MCF 10A (cell line): ENCODE measurements at places on chromosomes 1 and 21. TPM values are rescaled to one million over a fixed set of nuclear protein-coding genes. Genes with fewer than 3 reads are reported as not detected.

DNA sequence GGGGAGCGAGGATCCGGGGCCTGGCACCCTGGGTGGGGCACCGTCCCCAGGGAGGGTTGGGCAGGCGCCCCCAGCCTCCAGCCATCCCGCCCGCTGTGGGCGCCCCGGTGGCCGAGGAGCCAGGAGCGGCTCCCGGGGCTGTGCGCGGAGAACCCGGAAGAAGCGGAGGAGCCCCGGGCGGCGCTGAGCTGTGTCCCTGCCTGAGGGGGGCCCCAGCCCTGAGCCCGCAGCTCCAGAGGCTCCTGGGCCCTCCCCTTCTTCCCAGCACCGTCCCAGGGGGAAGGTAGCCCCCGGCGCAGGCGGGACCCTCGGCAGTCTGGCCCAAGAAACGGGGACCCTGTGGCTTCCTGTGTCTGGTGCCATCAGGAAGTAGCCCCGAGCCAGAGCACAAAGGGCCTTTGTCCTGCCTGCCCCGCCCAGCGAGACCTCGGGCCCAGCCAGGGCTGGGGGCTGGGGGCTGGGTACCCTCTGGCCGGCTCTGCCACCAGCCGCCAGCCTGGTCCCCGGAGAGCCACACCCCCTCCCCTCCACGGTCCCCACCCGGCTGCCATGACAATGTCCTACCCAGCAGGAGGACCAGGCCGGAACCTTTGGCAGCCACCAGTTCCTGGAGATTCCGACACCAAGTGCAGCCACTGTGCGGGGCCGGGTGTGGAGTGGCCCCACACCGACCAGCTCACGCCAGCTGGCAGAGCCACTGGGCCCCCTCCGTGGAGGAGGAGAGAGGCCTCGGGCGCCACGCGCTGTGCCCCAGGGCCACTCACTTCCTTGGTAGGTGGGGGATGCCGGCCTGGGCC lies 15.6 kb upstream of the TTLL10 start:
- DNase-seq = peak; percentile 19
- peak overlapping the region; percentile 63 for H3K4me3 ChIP-seq
- H3K4me1 ChIP-seq = no peaks in the 10 kb centered on the region
- no peaks in the 10 kb centered on the region for H3K27me3 ChIP-seq

DNA sequence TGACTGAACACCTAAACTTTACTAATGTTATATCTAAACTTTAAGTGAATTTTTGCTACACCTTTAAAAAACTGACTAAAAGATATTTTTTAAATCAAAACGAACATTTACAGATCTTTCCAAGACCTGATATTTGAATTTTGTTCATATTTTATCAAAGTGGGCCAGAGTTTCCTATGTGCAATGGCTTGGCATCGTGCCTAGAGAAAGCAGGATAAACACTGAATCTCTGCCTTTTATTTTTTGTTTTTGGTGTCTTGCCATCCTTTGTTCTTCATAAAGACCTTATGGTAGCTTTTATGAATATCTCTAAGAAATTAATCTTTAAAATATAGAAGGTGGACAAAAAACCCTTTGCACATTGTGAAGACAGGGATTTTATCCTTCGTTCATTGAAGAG lies 25.8 kb upstream of the VPS26C start:
- no peaks in the 10 kb centered on the region for H3K36me3 ChIP-seq
- no peak overlapping the region for H3K27ac ChIP-seq
- no peak overlapping the region for H3K4me3 ChIP-seq
- no peaks in the 10 kb centered on the region for H3K4me1 ChIP-seq

DNA sequence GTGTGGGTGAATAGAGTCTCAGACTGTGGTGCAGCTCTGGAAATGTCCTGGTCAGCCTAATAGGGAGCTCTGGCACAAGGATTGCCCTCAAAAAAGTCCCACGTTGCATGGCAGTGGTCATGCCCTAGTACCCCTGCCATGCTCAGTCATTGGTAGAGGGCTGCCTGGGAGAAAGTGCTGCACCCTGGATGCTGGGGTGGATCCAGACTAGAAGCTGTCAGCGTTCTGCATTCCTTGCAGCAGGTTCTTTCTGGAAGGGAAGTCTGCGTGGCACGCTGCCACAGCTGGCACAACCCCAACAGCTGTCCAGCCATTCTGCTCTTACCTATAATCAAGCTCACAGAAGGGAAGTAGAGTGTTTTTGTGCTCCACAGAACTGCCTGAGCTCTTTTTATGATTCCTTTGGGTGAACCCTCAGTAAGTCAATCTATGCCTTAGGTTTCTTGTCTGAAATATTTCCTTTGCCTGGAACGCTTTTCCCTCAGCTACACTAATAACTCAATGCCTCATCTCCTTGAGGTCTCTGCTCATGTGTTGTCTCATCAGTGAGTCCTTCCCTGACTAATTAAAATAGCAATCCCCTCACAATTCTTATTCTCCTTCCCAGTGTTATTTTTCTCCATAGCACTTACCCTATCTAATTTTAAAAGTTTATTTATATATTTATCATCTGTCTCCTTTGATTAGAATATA lies 61.5 kb upstream of the JAK1 start:
- H3K36me3 ChIP-seq = peaks cover 10% of the 10 kb centered on the region
- H3K4me1 ChIP-seq = peaks cover 13% of the 10 kb centered on the region
- no peak overlapping the region for H3K4me3 ChIP-seq
- DNase-seq = peak; percentile 65
- H3K27me3 ChIP-seq = no peaks in the 10 kb centered on the region

DNA sequence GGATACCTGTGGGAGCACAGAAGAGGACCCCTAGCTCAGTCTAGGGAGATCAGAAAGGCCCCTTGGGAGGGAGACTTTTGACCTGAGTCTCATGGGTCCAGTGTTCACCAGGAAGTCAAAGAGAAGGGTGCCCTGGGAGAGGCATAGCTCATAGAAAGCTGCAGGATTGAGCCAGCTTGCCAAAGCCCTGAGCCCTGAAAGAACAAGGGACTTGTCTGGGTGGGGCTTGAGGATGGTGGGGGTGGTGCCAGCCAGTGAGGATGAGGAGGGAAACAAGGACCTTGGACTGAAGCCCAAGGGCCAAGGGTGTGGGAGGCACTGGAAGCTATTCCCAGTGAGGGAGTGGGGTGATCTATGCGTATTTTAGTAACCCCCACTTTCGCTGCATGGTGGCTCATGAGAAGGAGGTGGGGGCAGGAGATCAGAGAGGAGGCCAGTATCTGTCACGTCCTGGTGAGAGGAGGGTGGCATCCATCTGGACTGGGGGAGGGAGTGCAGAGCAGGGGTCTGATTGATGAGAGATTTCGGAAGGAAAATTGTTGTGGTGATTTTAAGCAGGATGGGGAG lies 28.4 kb downstream of the DMBX1 start:
- no peak overlapping the region for H3K4me3 ChIP-seq
- H3K27me3 ChIP-seq = no peaks in the 10 kb centered on the region
- peaks cover 46% of the 10 kb centered on the region for H3K4me1 ChIP-seq
- no peak for DNase-seq

GRCh38 chr1:19648689-19649088 lies 4.6 kb downstream of the NBL1 start:
- H3K27ac ChIP-seq = no peak overlapping the region
- DNase-seq = peak; percentile 89
- H3K27me3 ChIP-seq = no peaks in the 10 kb centered on the region
- H3K4me3 ChIP-seq = no peak overlapping the region
- peaks cover 23% of the 10 kb centered on the region for H3K36me3 ChIP-seq

- peak overlapping the region; percentile 83 for H3K27ac ChIP-seq
- H3K27me3 ChIP-seq = no peaks in the 10 kb centered on the region
- peaks cover 48% of the 10 kb centered on the region for H3K4me1 ChIP-seq
- DNase-seq = peak; percentile 95
- H3K36me3 ChIP-seq = no peaks in the 10 kb centered on the region
Measured at GRCh38 chr21:35051287-35051818, 2.3 kb upstream of the RUNX1 start.

The FCMR gene
- 10.1 and 18.0 TPM in 2 replicates for total RNA-seq

DNA sequence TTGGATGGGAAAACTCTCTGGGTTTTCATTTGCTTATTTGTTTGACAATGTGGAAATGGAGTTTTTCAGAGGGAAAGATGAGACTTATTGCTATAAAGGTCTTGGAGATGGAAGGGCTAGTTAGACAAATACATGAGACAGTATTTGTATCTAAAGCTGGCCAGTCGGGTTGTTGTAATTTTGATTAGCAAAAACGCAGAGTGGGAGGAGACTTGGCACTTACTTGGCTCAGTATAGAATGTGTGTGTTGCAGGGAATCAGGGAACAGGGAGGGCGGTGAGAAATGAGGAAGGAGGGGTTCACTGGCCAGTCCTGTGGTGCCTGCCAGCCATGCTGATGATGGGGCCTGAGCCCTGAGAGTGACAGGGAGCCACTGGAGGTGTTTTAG lies 6.0 kb upstream of the FOXE3 start:
- peak overlapping the region; percentile 68 for H3K27ac ChIP-seq
- no peaks in the 10 kb centered on the region for H3K36me3 ChIP-seq
- H3K27me3 ChIP-seq = no peaks in the 10 kb centered on the region
- no peak overlapping the region for H3K4me3 ChIP-seq

DNA sequence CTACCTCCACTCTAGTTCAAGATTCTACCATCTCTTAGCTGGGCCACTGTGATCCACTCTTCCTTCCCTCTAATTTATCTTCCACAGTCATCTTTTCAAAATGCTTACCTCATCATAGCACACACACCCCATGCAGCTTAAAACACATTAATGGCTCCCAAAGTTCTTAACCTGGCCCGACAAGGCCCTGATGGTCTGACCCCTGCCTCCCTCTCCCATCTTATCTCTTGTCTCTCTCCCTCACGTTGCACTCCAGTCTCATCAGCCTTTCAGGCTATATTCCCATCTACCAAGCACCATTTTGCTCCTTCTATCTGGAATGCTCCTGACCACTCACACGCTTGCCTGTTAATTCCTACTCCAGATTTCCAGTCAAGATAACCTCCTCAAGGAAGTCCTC lies 2.5 kb upstream of the ZBTB8A start:
- no peak for DNase-seq
- H3K4me3 ChIP-seq = no peak overlapping the region
- peaks cover 18% of the 10 kb centered on the region for H3K4me1 ChIP-seq
- H3K36me3 ChIP-seq = peaks cover 5% of the 10 kb centered on the region
- no peak overlapping the region for H3K27ac ChIP-seq

- H3K4me3 ChIP-seq = no peak overlapping the region
- H3K4me1 ChIP-seq = no peaks in the 10 kb centered on the region
- no peak for DNase-seq
- no peaks in the 10 kb centered on the region for H3K27me3 ChIP-seq
- no peaks in the 10 kb centered on the region for H3K36me3 ChIP-seq
- H3K27ac ChIP-seq = no peak overlapping the region
Measured at GRCh38 chr1:58312971-58313563, 233.5 kb downstream of the OMA1 start.

The AK5 gene
- not detected in 2 replicates for total RNA-seq

DNA sequence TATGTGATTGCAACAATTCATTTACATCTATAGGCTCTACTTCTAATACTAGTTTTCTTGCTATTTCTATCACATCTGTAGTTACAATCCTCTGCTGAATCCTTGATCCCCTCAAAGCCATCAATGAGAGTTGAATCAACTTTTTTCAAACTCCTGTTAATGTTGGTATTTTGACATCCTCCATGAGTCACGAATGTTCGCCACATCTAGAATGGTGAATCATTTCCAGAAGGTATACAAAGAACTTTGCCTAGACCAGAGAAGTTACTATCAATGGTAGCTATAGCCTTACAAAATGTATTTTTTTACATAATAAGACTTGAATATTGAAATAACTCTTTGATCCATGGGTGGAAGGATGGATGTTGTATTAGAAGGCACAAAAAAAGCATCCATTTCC lies 110.0 kb downstream of the AMY1C start:
- peak; percentile 57 for DNase-seq
- H3K36me3 ChIP-seq = no peaks in the 10 kb centered on the region
- no peak overlapping the region for H3K27ac ChIP-seq
- no peak overlapping the region for H3K4me3 ChIP-seq

GRCh38 chr21:35398346-35398982 lies 349.4 kb upstream of the RUNX1 start:
- H3K27me3 ChIP-seq = no peaks in the 10 kb centered on the region
- H3K27ac ChIP-seq = peak overlapping the region; percentile 40
- no peaks in the 10 kb centered on the region for H3K36me3 ChIP-seq
- peaks cover 17% of the 10 kb centered on the region for H3K4me1 ChIP-seq
- DNase-seq = no peak

DNA sequence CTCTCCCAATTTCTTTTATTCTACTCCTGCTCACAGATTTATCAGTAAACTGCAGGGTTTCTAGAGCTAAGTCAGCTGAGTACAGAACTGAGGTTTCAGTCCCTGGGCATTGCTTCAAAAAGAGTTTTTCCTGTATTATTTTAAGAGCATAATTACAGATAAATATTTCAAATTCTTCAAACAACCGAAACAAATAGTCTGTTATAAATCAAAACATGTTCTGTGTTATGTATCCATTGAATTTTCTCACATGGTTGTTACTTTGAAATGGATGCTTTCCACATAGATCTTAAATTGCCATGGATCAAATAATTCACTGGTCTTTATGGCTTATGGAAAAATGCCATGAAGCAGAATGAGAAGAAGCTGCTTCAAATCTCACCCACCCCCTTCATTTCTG lies 64.5 kb downstream of the LRRC8C start:
- no peak overlapping the region for H3K27ac ChIP-seq
- no peak for DNase-seq
- H3K4me3 ChIP-seq = no peak overlapping the region
- peaks cover 6% of the 10 kb centered on the region for H3K4me1 ChIP-seq

GRCh38 chr21:39818557-39818956 lies 48.7 kb upstream of the PCP4 start:
- no peak for DNase-seq
- no peaks in the 10 kb centered on the region for H3K4me1 ChIP-seq
- no peak overlapping the region for H3K4me3 ChIP-seq
- H3K36me3 ChIP-seq = no peaks in the 10 kb centered on the region

The SPRR4 gene
- not detected in 2 replicates for total RNA-seq

DNA sequence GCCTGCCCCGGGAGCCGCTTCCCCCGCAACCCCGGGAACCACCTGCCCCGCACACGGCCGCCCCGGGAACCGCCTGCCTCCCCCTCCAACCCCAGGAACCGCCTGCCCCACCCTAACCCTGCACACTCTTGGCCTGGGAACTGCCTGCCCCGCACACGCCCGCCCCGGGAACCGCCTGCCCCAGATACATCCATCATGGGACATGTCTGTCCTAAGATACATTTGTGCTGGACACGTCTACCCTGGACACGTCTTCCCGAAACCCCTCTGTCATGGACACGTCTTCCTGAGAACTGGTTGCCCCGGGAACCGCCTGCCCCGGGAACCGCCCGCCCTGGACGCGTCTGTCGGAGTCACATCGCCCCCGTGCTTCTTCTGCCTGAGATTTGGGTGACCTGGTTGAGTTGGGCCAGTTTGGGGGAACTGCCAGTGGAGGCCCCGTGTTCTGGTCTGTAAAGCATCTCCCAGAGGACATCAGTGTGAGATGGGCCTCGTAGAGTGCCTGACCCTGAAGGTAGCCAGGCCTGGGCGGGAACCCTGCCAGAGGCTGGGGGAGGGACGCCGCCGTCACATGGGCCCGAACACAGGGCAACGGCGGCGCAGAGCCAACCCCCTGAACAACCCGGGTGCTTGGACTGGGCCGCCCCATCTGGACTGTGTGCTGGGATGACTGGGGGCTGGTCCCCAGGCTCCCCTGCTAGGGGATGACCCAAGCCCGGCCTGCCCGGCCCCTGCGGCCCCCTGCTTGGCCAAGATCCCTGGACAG lies 3.6 kb downstream of the PERM1 start:
- H3K4me3 ChIP-seq = peak overlapping the region; percentile 2
- no peaks in the 10 kb centered on the region for H3K36me3 ChIP-seq
- peaks cover 6% of the 10 kb centered on the region for H3K4me1 ChIP-seq
- no peak for DNase-seq
- no peak overlapping the region for H3K27ac ChIP-seq
- H3K27me3 ChIP-seq = peaks cover 12% of the 10 kb centered on the region

The BRINP2 gene
- total RNA-seq = not detected in 2 replicates
